Urinary bladder (tissue), 4 donors: ENCODE measurements at places on chromosomes 11 and 22.

GRCh38 chr11:41527530-41527929 lies 68.1 kb upstream of the LRRC4C start:
- DNase-seq = no peak

DNA sequence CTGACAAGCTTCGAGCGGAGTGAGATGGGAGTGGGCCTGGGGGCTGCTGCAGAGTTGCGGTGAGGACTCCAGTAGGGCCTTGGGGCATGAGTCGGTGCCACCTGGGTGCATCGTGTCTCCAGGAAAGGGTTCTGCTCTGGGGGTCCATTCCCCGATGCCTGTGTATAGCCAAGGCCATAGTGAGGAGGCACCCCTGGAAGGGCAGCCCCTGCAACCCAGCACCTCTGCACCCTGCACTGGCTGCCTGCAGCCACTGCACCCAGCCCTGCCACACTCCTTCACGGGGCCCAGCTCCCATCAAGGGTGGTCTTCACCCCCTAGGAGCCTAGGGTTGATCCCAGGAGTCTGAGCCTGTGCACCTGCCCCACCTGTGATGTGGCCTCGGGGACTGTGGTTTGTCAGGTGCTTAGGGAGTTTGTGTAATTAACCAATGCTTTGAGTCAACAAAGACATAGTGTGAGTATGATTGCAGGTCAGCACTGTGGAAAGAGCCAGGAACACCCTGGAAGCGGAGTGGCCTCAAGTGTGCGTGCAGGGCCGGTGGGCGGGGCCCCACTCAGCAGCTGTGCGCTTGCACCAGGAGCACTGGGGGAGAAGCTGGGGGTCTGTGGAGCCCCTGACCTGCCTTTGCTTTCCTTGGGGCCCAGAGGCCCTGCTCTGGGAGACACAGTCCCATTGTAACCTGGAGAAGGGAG lies 1299.3 kb downstream of the BRD1 start:
- no peak for DNase-seq

DNA sequence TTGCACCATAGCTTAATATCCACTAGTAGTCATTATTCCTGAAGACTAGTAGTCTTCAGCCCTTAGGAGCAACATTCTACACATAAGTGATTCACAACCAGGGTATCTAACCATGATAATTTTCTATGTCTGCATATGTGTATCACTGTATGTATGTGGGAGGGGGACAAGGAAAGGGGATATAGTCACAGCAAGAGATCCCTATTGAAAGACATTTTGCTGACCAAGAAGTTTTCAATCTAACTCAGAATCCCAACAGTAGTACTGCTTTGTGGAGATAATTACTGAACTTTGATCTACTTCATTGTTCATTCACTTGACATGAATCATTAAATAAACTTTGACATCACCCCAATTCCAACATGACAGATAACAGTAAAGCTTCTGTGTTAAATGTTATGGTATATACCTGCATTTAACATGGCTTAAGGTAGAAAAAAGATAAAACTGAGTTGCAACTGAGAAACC lies 10.3 kb downstream of the PIK3C2A start:
- DNase-seq = no peak

DNA sequence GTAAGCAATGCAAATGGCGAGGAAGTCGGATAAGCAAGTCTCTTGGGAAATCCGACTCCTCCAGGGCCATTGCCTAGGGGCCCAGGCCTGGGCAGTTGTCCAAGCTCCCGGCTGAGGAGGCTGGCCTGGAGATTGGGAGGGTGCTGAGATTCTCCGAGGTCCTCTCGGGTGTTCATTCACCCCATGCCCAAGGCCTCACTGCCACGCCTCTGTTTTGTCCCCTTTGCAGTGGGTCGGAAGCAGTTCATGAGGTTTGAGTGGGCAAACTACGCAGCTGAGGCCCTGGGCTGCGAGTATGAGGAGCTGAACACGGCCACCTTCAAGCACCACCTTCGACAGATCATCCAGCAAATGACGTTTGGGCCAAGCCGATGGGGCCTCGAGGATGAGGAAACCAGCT lies 81.3 kb downstream of the MYO18B start:
- no peak for DNase-seq

DNA sequence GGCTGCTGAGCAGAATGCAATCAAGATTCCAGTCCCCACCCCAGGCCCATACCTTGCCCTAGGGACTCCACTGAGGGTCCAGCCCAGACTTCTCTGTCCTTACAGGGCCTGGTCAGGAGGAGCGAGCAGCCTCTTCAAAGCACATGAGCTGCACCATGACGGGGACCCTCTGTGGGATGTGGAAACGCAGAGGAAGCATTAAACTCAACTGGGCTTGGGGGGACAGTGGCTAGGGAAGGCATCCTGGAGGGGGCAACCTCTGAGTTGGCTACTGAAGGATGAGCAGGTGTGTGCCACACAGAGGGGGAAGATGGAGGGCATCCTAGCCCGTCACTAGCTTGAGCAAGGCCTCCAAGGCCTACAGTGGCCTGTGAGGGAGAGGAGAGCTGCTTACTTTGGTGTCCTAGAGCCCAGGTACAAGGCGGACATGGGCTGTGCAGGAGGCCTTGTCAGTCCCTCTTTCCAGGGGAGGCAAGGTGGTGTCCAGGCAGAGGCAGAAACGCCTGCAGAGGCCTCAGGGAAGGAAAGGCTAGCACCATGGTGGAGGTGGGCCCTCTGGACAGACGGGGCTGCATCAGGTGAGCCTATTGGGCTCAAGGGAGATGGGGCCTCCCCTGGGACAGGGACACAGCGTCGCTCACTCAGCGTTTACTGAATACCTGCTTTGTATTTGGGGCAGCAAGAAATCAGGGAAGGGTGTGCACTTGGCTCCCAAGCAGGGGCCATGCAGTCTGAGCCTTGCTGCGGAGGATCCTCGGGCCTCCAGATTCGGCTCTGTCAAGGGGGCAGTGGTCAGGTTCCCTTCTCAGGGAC lies 14.3 kb downstream of the TTC38 start:
- no peak for DNase-seq

- no peak for DNase-seq
These were observed 34.9 kb downstream of the DENND5A start for GRCh38 chr11:9230296-9230695.

DNA sequence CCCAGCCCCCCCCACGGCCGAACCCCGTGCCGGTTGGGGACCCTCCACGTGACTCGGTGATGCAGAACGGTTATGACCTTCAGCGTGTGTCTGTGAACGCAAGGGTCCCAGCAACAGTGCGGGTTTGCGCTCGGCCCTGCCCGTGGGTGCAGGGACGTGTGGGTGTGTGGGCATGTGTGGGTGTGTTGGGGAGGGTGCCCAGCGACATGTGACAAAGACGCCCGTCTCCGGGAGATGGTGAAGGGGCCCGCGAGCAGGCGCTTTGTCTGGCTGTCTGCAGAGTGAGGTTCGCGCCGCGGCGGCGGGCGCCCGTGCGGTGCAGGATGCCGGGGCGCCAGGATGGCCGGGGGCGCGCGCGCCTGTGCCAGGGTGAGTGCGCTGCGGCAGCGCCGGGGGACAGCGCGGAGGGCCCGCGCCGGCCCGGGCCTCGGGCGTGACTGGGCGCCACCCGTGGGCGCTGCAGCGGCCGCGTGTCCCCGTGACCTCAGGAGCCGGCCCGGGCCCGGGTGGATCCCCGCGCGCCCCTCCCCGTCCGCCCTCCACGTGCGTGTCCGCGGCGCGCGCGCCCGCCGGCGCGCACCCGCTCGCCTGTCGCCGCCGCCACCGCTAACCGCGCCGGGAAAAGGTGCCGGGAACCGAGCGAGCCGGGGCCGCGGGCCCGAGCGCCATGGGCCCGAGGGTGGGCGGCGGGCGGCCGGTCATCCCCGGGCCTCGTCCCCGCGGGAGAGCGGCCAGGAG lies at the start of gene LRFN4:
Gene LRFN4, plus strand, starts transcription at position 569 of the 738 bp plus-strand sequence. CDS start 681 bp downstream, outside the sequence.
- no peak for DNase-seq

DNA sequence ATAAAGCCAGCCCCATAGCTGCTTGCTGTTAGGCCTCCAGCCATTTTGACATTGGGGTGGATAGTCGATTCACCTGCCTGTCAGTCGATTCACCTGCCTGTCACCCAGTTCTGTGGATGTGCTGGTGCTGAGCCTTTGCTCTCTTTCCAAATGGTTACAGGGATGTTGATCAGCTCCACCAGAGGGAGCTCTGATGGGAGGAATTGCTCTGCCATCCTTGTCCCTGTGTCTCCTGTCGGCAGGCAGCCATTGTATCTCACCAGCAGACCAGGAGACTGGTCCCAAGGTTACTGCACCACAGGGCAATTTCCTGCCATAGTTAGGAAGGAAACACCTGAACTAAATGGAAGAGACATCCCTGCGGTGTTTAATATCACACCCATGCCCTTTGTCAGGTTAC lies 6.1 kb downstream of the MPEG1 start:
- no peak for DNase-seq
